ENCODE measurements at places on chromosomes 6 and 20. TPM values are rescaled to one million over a fixed set of nuclear protein-coding genes. Genes with fewer than 3 reads are reported as not detected.

The DEFB129 gene
- total RNA-seq, result not detected

The AP5S1 gene
- 17.9 TPM for total RNA-seq

The DNMT3B gene
- total RNA-seq, result 18.7 TPM

The TRDN gene
- total RNA-seq, result not detected

The GPX5 gene
- not detected for total RNA-seq

The RBPJL gene
- not detected for total RNA-seq

The SLC26A8 gene
- total RNA-seq, result not detected

The VSX1 gene
- total RNA-seq, result not detected

The ADGRF4 gene
- total RNA-seq, result 0.25 TPM

The ARFGEF3 gene
- total RNA-seq, result 3.9 TPM

The IPCEF1 gene
- 0.51 TPM for total RNA-seq

The SLC12A5 gene
- total RNA-seq, result 2.1 TPM

The LINC00237 gene
- total RNA-seq, result not detected

The SRSF12 gene
- total RNA-seq, result 4.2 TPM

The CCM2L gene
- total RNA-seq, result not detected

The FAM209B gene
- total RNA-seq, result not detected

The SNPH gene
- total RNA-seq, result 6.8 TPM

The LPA gene
- not detected for total RNA-seq

The BPIFB4 gene
- not detected for total RNA-seq

The QRSL1 gene
- total RNA-seq, result 5.9 TPM

The SLC16A10 gene
- 1.9 TPM for total RNA-seq

The RIMS4 gene
- not detected for total RNA-seq

The CRISP3 gene
- not detected for total RNA-seq

The KCNB1 gene
- total RNA-seq, result not detected

The ELOVL5 gene
- 70.7 TPM for total RNA-seq

The EFCAB8 gene
- under 0.01 TPM for total RNA-seq

The NDUFAF5 gene
- 10.8 TPM for total RNA-seq

The LY6G6F gene
- not detected for total RNA-seq

The MTFR2 gene
- total RNA-seq, result 6.2 TPM
